ENCODE measurements at places on chromosomes 7 and 10.

DNA sequence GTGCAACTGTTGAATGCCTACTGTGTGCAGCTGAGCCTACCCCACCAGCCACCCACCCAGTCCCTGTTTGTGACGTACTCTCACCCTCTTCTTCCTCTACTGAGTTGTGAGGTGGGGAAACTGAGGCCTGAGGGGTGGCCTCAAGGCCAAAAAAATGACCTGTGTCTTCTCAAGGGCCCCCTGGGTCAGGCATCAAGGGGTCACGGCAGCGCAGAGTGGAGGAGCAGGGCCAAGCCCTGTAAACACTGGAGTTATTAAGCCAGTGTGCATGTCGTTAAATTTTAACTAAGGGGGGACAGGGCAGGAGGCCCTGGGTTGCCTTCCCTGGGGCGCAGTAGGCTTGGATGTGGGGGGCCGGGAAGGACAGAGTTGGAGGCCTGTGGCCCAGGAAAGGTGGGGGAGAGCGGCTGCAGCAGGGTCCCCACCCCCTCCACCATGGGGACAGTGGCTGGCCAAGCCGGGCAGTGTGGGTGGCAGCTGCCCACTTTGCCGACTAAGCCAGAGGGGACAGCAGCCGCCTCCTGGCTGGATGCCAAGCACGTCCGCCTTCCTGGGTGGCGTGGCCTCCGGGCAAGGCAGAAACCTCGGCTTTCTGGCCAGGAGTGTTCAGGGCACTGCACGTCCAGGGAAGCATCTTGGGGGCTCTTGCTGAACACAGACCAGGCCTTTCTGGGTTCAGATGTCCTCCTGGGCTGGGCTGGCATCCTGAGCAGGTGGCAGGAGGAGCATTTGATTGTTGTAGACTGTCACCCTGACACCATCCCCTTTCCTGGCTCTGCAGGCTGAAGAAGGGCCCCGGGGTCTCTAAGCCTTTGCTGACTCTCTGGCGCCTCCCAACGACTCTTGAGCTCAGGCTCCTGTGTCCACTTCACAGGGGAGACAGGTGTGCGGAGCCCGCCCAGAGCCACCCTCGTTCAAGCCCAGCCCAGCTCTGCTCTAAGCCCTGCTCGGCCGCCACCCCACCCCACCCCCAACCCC, 1.9 kb downstream of the SLC29A4 start:
- DNase-seq, result no peak
- no peaks in the 10 kb centered on the region for H3K27me3 ChIP-seq
- H3K4me3 ChIP-seq, result no peak overlapping the region
- H3K27ac ChIP-seq, result no peak overlapping the region

GRCh38 chr7:55366461-55367070, 1.4 kb downstream of the LANCL2 start:
- H3K36me3 ChIP-seq, result no peaks in the 10 kb centered on the region
- H3K4me1 ChIP-seq, result peaks cover 19% of the 10 kb centered on the region
- H3K27me3 ChIP-seq, result no peaks in the 10 kb centered on the region
- H3K27ac ChIP-seq, result peak overlapping the region; percentile 96
- no peak for DNase-seq
- peak overlapping the region; percentile 92 for H3K4me3 ChIP-seq

- H3K27me3 ChIP-seq, result no peaks in the 10 kb centered on the region
- H3K27ac ChIP-seq, result peak overlapping the region; percentile 97
- no peaks in the 10 kb centered on the region for H3K36me3 ChIP-seq
- H3K4me3 ChIP-seq, result peak overlapping the region; percentile 27
These were observed 44.8 kb downstream of the MYOF start for GRCh38 chr10:93437086-93437945.

- H3K27me3 ChIP-seq, result no peaks in the 10 kb centered on the region
- no peaks in the 10 kb centered on the region for H3K36me3 ChIP-seq
- no peak overlapping the region for H3K4me3 ChIP-seq
- no peaks in the 10 kb centered on the region for H3K4me1 ChIP-seq
These were observed 17.5 kb downstream of the STEAP1B start for GRCh38 chr7:22482503-22482902.

GRCh38 chr7:131745390-131746248, 189.2 kb upstream of the PODXL start:
- H3K4me3 ChIP-seq, result no peak overlapping the region
- no peak overlapping the region for H3K27ac ChIP-seq
- H3K27me3 ChIP-seq, result no peaks in the 10 kb centered on the region
- H3K36me3 ChIP-seq, result no peaks in the 10 kb centered on the region
- no peak for DNase-seq
- no peaks in the 10 kb centered on the region for H3K4me1 ChIP-seq

DNA sequence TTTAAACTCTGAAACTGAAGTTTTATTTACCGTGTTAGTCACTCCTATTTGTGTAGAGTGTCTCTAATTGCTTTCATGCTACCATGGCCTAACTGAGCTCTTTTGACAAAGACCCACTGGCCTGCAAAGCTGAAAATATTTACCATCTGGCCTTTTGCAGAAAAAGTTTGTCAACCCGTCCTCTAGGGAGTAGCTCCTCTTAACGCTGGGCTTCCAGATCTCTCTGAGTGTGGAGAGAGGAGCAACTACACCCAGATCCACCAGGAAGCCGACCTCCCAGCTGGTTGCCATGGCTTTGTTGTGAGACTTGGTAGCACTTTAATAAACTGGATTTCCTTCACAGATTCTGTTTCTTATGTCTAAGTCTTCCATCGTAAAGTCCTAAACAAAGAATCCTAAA, 4.2 kb upstream of the C10orf71 start:
- H3K27ac ChIP-seq, result no peak overlapping the region
- no peaks in the 10 kb centered on the region for H3K27me3 ChIP-seq
- no peak overlapping the region for H3K4me3 ChIP-seq

- no peaks in the 10 kb centered on the region for H3K4me1 ChIP-seq
- DNase-seq, result no peak
- no peaks in the 10 kb centered on the region for H3K36me3 ChIP-seq
- H3K27ac ChIP-seq, result no peak overlapping the region
- H3K4me3 ChIP-seq, result no peak overlapping the region
These were observed 5.2 kb downstream of the PAX2 start for GRCh38 chr10:100750291-100751210.

DNA sequence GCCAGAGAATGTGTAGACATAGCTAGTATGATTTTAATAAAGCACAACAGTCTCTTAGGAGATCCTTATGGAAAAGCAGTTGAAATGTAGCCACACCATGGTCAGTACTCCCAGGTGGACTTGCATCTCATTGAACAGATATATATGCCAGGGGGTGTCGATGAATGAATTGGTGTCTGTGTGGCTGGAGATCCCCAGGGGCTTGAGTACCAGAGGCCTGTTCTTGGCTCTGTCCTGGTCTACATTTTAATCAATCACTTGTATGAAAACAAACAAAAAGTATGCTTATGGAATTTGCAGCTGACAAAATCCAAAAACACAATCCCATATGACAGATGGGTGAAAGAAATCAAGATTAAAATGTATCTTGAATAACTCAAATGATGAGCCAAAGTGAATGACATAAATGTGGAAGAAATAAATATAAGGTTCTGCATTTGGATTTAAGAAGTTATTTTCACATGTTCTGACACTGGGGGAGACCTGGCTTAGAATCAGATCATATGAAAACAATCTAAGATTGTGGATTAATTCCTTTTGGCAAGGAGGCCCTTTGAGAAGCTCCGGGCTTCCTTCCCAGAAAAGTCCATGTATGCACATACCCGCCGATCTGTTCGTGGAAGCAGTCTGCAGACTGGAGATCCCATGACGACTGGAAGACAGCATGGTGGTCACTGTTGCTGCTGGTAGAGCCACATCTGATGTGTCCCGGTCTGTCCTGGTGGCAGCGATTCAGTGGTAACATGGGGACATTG, 15.6 kb downstream of the CLEC2L start:
- no peaks in the 10 kb centered on the region for H3K36me3 ChIP-seq
- no peaks in the 10 kb centered on the region for H3K4me1 ChIP-seq
- H3K4me3 ChIP-seq, result no peak overlapping the region
- H3K27me3 ChIP-seq, result no peaks in the 10 kb centered on the region

DNA sequence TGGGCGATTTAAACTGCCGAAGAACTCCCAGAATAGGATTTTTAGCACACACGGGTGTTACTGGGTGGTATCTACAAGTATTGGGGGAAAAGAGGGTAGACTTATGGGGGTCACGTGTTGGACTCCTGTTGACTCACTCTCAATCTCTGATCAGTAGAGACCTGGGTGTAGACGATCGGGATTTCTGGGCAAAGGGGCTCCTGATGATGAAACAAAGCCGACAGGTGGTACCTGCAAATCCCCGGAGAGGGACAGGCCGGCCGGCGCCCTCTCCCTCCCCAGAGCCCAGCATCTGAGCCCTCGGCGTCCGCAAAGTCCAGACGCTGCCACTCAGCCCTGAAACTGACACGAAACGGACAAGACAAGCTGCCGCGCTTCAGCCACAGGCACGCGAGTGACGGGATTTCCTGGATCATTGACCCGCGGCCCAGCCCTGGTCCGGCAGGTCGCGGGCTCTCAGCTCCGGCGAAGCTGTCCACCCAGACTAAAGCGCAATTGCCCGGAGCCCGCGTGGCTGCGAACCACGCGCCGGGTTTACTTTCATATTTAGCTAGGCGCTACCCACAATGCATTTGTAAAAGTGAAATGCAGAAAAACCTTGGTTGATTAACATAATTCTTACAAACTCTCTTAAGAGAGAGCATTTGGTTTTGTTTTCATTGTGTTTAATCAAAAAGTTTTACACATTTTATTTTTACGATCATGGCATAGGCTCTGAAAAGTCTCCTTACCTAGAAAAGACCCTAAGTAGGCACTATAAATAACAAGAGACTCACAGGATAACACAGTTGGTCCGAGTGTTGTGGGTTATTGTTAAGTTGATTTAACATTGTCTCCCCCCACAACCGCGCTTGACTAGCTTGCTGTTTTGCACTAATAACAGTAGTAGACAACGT, 56.9 kb upstream of the EZH2 start:
- H3K27me3 ChIP-seq, result no peaks in the 10 kb centered on the region
- peak overlapping the region; percentile 73 for H3K4me3 ChIP-seq
- no peaks in the 10 kb centered on the region for H3K4me1 ChIP-seq
- H3K27ac ChIP-seq, result peak overlapping the region; percentile 89
- no peaks in the 10 kb centered on the region for H3K36me3 ChIP-seq

DNA sequence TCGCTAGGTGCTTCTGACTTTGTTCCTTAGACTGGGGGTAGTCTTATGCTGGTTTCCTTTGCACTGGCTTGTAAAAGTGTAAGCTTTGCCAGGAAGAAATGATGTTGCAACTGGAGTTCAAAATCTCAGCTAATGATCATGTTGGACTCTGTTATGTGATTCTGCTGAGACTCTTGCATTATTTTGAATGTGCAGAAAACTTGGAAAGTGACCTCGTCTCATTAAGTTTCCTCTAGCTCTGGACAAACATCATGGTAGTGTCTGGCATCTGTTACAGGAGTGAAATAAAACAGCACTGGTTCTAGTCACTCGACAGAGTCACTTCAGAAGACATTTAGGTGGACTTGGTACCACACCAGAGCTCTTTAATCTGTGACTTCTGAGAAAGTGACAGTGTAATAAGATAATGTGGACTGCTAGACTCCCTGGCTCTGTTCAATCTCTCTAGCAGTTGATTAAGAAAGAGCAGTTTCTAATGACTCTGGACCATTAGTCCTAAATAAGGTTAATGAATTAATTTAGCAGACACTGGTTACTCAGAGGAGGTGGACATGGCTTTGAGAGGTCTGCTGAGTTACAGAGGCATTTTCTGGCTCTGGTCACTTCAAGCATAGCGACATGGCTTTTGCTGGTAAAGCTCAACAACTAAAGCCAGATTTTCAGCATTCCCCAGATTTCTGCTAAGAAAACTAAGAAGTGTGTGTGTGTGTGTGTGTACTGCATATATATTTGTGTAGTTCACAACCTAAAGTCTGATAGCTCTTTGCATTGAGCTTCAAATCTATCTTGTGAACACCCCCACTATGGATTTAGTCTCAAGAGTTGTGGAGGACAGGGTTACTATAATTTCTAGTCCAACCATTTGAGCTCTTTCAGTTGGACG, 2.0 kb downstream of the NRP1 start:
- no peaks in the 10 kb centered on the region for H3K27me3 ChIP-seq
- peaks cover 33% of the 10 kb centered on the region for H3K4me1 ChIP-seq
- peaks cover 18% of the 10 kb centered on the region for H3K36me3 ChIP-seq

DNA sequence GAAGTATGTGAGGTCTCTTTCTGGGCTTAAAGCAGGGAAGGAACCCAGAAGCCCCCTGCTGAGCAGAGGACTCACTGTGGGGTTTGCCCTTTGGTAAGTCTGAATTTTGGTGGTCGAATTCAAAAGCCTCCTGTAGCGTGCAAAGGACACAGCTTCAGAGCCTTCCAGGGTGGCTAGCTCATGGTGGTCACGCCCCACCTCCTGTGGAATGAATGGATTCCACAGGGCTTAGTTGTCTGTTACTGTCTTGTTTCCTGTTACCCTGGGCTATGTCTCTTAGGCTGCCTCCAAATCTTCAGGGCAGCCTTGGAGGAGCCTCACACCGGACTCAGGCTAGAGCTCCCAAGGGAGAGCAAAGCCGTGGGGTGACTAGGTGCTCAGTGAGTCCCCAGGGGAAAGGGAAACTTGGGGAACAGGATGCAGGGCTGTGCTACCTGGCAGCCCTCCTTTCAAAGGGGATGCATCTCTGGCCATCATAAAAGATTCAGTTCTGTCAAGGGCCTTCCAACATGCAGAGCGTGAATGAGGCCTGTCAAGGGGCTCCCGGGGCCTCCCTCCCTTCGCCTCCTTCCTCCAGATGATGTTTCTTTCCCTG, 211.7 kb downstream of the CCSER2 start:
- no peaks in the 10 kb centered on the region for H3K4me1 ChIP-seq
- H3K36me3 ChIP-seq, result no peaks in the 10 kb centered on the region
- H3K27me3 ChIP-seq, result no peaks in the 10 kb centered on the region
- no peak overlapping the region for H3K27ac ChIP-seq
- DNase-seq, result no peak
- no peak overlapping the region for H3K4me3 ChIP-seq

GRCh38 chr7:44057181-44057848, 8.1 kb downstream of the PGAM2 start:
- no peak overlapping the region for H3K4me3 ChIP-seq
- H3K36me3 ChIP-seq, result peaks cover 79% of the 10 kb centered on the region
- no peak overlapping the region for H3K27ac ChIP-seq
- no peaks in the 10 kb centered on the region for H3K27me3 ChIP-seq

GRCh38 chr10:11831520-11831951, 8.4 kb downstream of the PROSER2 start:
- no peak for DNase-seq
- H3K27ac ChIP-seq, result no peak overlapping the region
- H3K36me3 ChIP-seq, result no peaks in the 10 kb centered on the region
- no peaks in the 10 kb centered on the region for H3K4me1 ChIP-seq
- no peak overlapping the region for H3K4me3 ChIP-seq

DNA sequence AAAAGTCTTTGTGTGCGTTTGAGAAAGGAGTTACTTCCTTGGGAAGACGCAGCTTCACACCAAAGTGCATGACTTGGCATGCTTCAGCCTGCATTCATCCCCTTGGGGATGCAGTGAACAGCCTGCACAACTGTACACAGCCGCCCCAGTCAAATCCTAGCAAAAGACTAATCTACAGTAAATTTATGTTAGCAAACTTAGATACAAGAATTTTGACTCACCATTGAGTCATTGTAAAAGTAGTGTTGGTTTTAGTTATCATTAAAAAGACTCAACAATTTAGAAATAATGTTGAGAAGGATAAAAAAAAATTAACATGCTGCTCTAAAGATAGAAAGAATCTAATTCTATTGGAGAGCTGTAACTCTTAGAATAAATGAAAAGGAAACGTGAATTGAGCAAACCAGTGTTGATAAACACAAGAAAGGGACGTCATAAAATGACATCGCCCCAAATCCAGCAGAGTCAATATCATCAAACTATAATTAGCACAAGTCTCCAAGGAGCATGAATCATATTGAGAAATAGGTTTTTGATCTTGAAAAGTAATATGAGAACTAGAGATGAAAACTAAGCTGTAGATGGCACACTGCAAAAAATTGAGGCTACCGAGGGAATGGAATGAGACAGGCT, 11.9 kb upstream of the OPTN start:
- H3K4me1 ChIP-seq, result no peaks in the 10 kb centered on the region
- no peaks in the 10 kb centered on the region for H3K27me3 ChIP-seq
- H3K4me3 ChIP-seq, result no peak overlapping the region
- no peaks in the 10 kb centered on the region for H3K36me3 ChIP-seq
- DNase-seq, result no peak

Measured in right atrium auricular region (tissue), 2 donors.